ENCODE measurements at places on chromosomes 16 and 17.

DNA sequence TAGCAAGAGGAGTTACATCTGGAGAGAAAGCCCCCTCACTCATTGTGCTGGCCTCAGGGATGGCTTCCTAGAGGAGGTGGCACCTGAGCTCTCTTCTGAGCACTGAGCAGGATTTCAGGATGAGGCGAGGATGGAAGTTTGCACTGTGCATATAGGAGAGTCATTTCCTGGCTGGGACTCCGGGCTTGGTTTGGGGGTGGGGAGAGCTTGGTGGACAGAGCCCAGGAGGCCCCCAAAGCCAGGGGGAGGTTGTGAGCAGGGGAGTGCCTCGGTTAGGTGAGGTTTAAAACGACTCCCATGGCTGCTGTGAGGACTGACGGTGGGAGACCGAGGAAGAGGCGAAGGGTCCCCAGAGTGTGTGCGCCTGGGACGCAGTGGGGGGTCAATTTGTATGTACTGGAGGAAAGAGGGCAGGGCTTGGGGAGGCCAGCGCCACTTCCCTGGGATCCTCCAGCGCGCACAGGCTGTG lies 1.2 kb downstream of the CAMKK1 start:
- no peak for DNase-seq

GRCh38 chr17:60145006-60145935 lies 4.5 kb upstream of the CA4 start:
- no peak for DNase-seq

GRCh38 chr16:47481698-47482374 lies 20.7 kb downstream of the PHKB start:
- DNase-seq, result no peak

DNA sequence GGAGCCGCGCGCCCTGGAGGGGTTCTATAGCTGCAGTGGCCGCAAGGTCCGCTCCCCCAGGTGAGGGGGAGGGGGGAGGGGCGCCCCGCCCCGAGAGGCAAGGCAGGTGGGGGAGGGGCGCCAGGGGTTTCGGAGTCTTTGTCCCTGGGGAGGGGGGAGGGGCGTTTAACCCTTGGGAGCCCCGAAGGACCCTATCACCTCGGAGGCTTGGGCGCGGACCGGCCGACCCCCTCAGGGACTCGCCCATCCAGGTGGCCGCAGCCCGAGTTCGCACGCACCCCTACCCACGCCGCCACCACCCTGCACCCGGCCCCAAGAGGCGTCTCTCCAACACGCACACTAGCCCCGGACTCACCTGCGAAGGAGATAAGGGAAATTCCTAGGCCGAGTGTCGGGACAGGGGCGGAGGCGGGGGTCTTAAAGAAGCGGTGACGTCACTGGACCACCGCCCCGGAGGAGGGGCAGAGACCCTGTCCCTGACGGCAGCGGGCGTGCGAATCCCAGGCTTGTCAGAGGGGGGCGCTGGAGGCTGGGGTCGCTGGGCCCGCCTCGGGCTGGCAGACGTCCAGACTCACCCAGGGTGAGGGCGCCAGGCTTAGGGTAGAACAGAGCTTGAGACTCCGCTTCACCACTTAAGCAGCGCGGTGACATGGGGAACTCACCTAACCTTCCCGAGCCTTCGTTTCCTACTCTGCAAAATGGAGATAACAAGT lies at the start of gene CLDN6:
Gene CLDN6 (minus strand): TSS at position 390 of the 713 bp plus-strand sequence. CDS start 2,162 bp downstream, outside the sequence.
- DNase-seq, result no peak

- DNase-seq, result no peak
Measured at GRCh38 chr17:17119533-17119932, 77.3 kb downstream of the MPRIP start.

DNA sequence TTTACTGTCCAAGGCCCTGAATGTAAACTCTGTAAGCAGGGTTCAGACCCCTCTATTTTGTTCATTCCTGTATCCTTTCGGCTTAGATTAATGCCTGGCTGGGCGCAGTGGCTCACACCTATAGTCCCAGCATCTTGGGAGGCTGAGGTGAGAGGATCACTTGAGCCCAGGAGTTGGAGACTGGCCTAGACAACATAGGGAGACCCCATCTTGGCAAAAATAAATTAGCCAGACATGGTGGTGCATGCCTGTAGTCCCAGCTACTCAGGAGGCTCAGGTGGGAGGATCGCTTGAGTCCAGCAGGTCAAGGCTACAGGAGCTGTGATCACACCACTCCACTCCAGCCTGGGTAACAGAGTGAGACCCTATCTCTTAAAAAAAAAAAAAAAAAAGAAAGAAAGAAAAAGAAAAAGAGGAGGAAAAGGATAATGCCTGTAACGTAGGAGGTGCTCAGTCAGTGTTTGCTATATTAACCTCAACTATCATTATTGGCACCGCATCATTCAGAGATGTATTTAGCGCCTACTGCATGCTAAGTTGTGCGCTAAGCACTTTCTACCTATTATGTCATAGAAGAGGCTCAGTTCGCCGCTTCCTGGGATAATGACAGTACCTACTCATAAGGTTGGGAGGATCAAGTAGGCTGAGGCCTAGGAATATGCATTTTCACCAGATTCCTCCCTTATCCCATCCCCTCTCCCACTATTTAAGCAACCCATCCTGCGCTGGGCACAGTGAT lies 5.0 kb downstream of the SOCS1 start:
- DNase-seq, result no peak
